ENCODE measurements at places on chromosomes 16 and 17.
A peak's percentile ranks its signal among the peaks of the same experiment; 100 is the strongest.

- DNase-seq: no peak
These were observed 4.0 kb upstream of the SLFN12L start for GRCh38 chr17:35541434-35541833.

- DNase-seq: no peak
These were observed 12.6 kb downstream of the ACTG1 start for GRCh38 chr17:81500047-81500446.

GRCh38 chr16:583470-583814 is 6.4 kb upstream of the RAB40C start:
- DNase-seq: no peak

- no peak for DNase-seq
These were observed 8.5 kb downstream of the ALDH3A2 start for GRCh38 chr17:19656851-19657581.

GRCh38 chr16:50996830-50997186 is 154.3 kb downstream of the SALL1 start:
- no peak for DNase-seq

- no peak for DNase-seq
These were observed 12.8 kb downstream of the BAHCC1 start for GRCh38 chr17:81408049-81408448.

- DNase-seq: no peak
These were observed 25.3 kb downstream of the IGFBP4 start for GRCh38 chr17:40468560-40468959.

DNA sequence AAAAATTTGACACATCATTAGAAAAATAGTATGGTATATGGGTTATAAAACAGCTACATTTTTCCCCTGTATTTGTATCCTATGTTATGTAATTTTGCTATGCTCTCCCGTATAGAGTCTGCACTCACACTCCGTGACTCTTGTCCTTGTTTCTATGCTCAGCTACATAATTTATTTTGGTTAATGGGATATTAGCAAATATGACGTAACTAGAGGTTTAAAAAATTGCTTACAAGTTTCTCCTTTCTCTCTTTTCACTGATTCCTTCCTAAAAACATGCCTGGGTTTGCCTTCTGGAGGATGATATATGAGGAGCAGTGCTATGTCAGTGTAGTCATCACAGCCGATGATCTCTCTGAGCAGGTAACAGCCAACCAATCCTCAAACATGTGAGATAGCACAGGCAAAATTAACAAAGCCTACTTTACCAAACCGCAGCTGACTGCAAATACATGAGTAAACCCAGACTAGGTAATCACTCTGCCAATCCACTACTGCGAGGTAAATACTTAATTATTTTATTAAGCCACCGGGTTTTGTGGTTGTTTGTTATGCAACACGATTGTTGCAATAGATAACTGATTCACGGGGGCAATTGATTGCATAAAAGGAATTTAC is 126.9 kb downstream of the KIF2B start:
- DNase-seq: no peak

- DNase-seq: peak; percentile 43
These were observed 19.5 kb downstream of the PCTP start for GRCh38 chr17:55770196-55770870.

- no peak for DNase-seq
These were observed 145.9 kb downstream of the HS3ST3B1 start for GRCh38 chr17:14446825-14447224.

DNA sequence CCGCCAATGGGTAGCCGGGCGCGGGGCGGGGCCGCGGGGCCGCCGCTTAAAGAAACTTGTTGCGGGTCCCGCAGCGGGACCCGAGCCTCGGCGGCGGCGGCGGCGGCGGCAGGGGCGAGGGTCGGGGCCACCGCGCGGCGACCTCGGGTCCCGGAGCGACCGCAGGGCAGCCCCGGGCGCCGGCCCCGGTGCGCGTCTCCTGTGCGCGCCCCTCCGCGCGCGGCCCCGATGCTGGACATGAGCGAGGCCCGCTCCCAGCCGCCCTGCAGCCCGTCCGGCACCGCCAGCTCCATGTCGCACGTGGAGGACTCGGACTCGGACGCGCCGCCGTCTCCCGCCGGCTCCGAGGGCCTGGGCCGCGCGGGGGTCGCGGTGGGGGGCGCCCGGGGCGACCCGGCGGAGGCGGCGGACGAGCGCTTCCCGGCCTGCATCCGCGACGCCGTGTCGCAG is at the start of gene SOX8:
Gene SOX8, plus strand, starts transcription at position 76 of the 450 bp plus-strand sequence. Its CDS starts 153 bp downstream, at position 229.
- DNase-seq: no peak

GRCh38 chr17:17258998-17259397 is 22.0 kb upstream of the FLCN start:
- no peak for DNase-seq

GRCh38 chr16:64196444-64196843 is 925.4 kb downstream of the CDH11 start:
- DNase-seq: no peak

DNA sequence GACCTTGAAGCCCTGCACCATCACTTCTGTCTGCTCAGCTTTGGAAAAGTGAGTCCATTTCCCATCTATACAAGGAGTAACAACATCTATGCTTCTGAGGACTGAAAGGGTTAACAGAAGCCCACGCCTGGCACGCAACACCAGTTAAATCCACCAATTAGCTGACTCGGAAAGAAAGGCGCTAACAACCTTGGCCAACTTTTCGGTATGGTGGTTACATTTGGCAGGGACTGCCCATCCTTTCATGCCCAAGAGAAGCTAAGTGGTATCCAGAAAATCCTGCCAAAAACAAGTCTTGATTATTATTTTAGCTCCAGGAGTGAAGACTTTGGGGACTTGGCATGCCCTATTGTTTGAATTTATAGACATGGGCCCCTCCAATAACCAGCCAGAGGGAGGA is 202.3 kb upstream of the RPL38 start:
- DNase-seq: no peak

DNA sequence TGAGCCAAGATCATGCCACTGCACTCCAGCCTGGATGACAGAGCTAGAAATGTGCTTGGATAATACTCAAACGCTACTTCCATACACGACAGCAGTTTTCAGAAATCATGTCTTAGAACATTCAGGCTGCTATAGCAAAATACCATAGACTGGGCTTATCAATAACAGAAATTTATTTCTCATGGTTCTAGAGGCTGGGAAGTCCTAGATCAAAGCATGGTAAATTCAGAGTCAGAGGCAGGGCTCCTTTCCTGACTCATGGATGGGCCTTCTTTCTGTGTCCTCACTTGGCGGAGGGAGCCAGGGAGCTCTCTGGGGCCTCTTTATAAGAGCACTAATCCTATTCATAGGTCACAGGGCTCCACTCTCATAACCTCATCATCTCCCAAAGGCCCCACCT is 24.5 kb upstream of the HERPUD1 start:
- DNase-seq: no peak

DNA sequence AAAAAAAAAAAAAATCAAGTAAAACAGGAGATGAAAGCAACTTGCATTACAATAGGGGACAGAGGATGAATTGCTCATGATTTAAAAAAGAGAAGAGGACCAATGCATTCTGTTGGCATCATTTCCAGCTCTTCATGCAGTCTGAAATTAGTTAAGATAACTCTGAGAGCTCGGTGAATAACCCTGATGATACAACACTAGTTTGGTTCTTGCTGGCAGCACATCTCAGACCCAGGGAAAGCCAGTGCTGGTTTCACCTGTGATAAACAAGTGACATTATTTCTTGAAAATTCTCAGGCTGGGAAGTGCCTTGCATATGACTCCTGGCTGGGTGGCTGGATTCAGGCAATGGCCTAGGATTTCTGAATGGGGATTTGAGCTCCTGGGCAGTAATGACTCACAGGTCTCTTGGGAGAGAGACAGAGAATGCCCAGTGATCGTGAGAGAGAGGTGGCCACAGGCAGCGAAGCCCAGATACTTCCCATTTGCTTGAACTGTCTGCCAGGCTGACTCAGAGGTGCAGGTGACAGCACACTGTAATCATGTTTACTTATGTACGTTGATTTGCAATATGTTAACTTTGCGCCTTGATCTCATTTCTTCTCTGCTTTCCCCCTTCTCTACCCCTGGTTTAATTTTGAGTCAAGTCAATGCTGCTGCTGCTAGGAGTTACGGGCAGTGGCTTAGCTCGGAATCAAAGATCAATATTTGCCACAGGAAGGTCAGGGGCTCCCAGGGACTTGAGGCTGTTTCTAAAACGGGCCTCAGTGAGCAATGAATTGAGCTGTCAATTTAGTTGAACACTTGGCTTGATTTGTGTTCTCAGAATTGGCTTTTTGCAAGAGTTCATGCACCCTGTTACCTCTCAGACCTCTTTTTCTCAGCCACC is 27.1 kb downstream of the ARSG start:
- peak; percentile 78 for DNase-seq

DNA sequence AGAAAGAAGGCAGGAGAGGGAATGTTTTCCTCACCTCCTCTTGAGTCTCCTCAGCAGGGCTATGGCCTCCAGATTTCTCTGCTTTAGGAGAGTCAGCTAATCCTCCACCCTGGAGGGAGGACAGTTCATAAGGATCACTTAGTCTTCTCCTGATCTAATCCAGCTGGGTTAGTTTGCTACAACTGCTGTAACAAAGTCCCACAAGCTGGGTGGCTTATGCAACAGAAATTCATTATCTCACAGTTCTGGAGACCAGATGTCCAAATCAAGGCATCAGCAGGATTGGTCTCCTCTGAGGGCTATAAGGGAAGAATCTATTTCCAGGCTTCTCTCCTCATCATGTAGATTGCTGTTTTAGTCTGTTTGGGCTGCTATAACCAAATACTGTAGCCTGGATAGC is 40.6 kb upstream of the XYLT1 start:
- no peak for DNase-seq

GRCh38 chr17:15340966-15341365 is 431 bp downstream of the TEKT3 start:
- no peak for DNase-seq

GRCh38 chr17:14559264-14560119 is 258.6 kb downstream of the HS3ST3B1 start:
- DNase-seq: no peak

- DNase-seq: no peak
These were observed 11.5 kb downstream of the SLC46A1 start for GRCh38 chr17:28394337-28395116.

GRCh38 chr17:74962622-74963394 is 9.8 kb downstream of the HID1 start:
- no peak for DNase-seq

DNA sequence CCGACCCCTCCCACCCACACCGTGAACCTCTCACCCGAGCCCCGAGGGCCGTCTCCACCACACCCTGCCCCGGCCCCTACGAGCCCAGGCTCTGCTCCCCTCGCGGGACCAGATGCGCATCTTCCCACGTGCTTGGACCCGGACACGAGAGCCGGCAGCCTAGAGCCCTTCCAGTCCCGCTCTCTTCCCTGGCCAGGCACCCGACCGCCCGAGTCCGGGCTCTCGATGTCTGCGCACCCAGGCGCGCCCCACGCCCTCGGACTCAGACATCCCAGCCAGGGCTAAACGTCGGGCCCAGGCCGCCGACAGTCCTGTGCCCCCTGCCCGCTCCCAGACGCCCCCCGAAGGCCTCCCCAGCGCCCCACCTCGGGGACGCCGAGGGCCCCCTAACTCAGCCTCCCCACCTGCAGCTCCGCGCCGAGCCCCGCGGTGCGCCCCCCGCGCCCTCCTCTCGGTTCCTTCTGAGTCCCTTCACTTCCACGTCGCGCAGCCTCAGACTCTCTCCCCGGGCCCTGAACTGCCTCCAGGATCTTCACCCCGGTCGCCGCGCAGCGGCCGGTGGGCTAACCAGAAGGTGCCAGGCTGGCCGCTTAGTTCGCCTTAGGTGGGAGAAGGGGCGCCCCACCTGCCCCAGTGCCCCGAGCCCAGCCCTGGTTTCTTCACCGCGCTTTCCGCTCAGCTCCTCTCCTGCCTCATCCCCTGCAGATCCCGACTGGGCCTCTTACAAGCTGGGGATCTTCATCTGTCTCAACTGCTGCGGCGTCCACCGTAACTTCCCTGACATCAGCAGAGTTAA is 688 bp downstream of the ADAP2 start:
- DNase-seq: no peak

DNA sequence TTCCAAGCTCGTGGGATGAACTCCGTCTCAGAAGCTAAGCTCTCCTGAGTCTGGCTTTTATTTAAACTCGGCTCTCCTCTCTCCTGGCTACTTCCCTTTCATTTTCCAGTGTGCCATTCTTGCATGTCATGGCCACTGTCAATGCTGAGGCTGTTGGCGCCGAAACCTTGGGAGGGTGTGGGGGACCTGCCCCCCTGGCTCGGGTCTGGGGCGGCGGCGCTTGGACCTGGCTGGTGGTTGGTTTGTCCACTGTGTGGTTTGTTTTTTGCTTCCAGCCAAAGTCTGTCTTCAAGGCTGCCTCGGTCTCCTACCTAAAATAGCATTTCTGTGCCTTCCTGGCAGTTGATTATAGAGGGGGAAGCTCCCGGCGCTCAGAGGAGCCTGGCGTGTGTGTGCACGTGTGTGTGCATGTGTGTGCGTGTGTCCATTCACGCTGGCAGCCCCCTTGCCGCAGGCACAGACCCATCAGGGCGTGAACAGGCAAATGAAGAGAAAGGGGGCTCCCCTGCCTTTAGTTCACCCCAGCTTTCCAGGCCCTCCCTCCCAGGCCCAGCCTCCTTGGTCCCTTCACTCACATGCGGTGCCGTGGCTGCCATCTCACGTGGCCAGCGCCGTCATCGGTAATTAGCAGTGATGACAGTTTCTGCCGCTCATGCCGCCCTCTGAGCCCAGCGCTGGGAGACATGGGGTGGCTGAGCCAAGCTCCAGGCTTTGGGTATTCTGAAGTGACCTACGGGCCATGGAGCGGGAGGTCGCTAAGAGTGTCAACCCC is 179.9 kb downstream of the SEC14L1 start:
- DNase-seq: no peak

DNA sequence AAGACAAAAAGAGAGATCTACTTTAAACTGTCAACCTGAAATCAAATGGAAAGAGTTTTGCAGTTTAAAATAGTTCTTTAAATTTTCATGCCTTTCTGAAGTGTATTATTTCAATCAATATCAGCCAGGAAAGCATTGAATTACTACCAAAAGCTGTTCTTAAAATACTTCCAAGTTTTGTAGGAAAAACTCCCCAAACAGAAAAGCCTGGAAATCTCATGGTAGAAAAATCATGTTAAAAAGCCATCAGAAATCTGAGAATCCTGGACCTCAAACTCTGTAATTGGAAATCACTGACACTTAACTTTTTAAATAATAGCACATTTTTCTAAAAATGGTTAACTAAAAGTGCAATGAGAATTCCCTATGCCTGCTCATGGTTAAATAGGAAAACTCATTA is 63.3 kb upstream of the CNTNAP4 start:
- no peak for DNase-seq

GRCh38 chr16:10737068-10737625 is 6.5 kb upstream of the NUBP1 start:
- peak; percentile 50 for DNase-seq
